ENCODE measurements at places on chromosomes 1 and 21.
A peak's percentile ranks its signal among the peaks of the same experiment; 100 is the strongest.

DNA sequence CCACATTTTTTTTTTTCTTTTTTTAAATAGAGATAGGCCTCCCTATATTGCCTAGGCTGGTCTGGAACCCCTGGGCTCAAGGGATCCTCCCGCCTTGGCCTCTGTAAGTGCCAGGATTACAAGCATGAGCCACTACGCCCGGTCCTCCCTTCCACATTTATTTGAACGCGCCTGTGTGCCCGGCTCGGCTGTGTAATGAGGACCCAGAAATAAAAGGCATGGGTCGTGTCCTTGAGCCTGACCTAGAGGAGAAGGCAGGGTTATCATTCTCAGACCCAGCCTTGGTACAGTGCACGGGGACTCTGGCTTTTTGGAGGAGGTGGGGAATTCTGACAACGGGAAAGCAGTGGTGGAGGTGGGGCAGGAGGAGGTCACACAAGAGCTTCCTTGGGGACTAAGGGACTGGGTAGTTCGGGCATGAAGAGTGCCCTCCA lies 841 bp downstream of the CENPF start:
- no peak for DNase-seq

DNA sequence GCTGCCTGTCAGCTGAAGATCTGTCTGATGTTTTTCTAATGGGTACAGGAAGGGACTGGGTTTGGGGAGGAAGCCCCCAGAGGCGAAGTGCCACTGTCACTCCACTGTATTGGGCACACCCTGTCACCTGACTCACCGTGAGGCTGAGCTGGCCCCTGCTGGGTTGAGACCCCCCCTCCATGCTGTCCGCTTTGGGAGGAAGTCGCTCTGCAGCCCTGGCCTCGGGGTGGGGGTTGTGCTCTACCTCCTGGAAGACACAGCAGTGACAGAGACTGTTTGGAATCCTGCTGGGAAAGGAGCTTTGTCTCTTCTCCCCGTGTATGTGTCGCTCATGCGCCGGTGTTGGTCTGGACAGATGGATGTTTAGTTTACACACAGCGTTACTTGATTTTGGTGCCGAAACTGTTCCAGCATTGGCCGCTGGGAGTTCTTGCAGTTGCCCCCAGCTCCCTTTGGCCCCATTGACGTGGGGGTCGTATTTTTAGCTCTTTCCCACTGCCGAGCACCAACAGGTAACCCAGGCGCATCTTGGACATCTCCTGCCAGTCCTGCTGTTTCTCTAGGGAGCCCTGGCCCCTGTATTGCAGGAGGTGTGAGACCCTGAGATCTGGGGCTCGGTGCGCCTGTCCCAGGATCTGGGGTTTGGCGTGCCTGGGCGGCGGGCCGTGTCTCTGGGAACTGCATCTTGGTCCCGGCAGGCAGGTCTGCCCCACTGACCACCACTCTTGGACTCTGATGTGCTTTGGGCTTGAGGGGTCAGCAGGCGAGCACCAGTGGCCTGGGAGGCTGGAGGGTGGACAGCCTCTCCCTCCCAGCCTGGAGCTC lies 30.3 kb downstream of the SLX9 start:
- DNase-seq, result no peak

DNA sequence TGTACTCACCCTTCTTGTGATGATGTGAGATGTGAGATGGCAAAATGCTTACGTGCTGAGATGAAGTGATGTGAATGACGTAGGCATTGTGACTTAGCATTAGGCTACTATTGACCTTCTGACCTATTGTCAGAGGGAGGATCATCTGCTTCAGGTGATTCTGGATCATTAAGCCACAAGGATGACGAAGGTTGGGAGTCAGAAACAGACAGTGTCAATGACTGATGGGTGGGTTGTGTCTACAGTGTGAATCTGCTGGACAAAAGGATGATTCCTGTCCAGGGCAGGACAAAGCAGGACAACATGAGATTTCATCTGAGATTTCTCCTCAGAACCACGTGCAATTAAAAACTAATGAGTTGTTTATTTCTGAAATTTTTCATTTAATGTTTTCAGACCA lies 129.0 kb downstream of the GABPA start:
- no peak for DNase-seq

DNA sequence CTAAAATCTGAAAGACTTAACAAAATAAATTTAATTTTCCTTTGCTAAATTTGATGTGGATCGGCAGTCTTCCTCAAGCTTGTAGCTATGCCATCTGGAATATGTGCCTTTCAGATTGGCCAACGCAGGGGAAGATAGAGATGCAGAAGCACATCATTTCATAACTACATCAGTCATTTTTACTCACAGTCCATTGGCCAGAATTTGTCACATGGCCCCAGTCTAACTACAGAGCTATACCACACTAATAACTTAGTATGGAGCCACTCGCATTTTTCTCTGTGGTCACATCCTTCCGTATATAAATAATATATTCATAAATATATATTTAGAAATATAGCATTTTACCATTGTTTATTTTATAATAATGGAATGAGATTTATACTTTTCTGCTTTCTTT lies 59.0 kb upstream of the PRRX1 start:
- no peak for DNase-seq

GRCh38 chr1:176111835-176112234 lies 95.3 kb downstream of the COP1 start:
- no peak for DNase-seq

- DNase-seq, result no peak
These were observed 24.4 kb downstream of the SNAP47 start for GRCh38 chr1:227759341-227760300.

DNA sequence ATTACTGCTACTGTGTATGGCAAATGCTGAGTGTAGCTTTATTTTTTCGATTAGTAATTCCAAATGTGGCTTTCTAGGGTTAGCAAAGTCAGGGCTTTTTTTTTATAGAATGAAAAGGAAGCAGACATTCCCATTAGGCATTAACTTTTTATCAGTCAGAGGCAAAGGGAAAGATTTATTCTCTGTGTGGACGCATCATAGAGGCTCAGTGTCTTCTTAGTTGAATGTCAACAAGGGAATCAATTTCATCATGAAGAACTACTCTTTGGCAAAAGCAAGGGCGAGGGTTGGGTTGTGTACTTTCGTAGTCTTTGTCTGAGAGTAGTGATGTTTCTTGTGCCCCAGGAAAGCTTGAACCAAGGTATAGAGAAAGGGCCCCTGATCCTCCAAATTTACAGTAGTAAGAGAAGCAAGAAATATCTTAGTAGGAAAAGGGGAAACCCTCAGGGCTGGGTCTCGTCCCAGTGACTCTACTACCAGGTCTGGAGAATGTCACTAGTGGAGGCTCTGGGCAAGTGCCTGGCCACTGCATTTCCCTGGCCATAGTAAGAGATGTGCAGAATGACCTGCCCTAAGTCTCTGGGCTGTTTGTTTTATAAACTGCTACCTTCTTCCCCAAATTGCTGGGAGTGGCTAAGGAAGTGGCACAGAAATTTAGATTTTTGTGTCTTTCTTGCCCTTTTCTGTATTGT lies 30.0 kb upstream of the MACF1 start:
- no peak for DNase-seq

- DNase-seq, result peak; percentile 88
These were observed at the start of gene PARS2 for GRCh38 chr1:54764133-54764921. TSS of gene PARS2 (minus strand) at chr1:54764523. CDS start at chr1:54759161, 5,362 bp downstream.

- DNase-seq, result no peak
These were observed 27.1 kb upstream of the LRRC38 start for GRCh38 chr1:13540866-13541265.

GRCh38 chr1:173100476-173101107 lies 49.9 kb upstream of the TNFSF18 start:
- DNase-seq, result no peak

- no peak for DNase-seq
These were observed 52.3 kb upstream of the MRPS6 start for GRCh38 chr21:34020983-34021553.

- no peak for DNase-seq
These were observed 149.3 kb upstream of the ETV3 start for GRCh38 chr1:157287462-157287861.

DNA sequence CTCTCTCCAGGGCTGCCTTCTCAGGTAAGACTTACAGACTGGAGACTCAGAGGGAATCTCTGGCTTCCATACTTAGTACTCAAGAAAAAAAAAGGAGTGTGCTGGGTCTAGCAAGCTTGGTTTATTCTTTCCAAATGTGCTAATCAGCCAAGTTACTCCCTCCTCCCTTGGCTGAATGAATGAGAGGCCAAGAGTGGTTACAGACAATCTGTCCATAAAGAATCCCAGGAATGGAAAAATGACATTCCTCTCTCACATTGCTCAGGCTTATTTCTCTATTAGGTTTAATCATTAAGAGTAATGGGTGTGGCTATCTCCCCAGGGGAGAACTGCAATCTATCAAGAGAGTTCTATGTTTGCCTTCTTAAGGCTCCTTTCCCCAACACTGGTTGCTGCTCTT lies 547.3 kb upstream of the PLXNA2 start:
- DNase-seq, result no peak

DNA sequence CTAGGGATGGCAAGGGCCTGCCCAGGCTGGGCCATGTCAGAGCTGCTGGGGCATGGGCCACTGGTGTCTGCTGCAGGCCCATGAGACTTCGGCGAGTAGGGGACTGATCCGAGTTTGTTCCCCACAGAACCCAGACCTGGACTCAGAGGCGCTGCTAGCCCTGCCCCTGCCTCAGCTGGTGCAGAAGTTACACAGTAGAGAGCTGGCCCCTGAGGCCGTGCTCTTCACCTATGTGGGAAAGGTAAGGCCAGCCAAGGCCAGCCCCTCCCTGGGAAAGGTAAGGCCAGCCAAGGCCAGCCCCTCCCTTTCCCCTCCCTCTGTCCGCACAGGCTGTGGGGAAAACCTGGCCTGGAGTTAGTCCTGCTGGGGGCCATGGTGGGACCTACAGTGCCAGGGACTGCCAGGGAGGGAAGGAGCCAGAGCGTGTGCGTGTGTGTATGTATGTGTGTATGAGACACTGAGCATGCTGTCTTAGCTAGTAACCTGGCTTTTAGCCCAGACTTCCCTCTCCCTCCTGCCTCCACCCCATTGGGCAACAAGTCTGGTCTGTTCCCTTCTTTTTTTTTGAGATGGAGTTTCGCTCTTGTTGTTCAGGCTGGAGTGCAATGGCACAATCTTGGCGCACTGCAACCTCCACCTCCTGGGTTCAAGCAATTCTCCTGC lies 8.0 kb downstream of the FAAH start:
- DNase-seq, result no peak

DNA sequence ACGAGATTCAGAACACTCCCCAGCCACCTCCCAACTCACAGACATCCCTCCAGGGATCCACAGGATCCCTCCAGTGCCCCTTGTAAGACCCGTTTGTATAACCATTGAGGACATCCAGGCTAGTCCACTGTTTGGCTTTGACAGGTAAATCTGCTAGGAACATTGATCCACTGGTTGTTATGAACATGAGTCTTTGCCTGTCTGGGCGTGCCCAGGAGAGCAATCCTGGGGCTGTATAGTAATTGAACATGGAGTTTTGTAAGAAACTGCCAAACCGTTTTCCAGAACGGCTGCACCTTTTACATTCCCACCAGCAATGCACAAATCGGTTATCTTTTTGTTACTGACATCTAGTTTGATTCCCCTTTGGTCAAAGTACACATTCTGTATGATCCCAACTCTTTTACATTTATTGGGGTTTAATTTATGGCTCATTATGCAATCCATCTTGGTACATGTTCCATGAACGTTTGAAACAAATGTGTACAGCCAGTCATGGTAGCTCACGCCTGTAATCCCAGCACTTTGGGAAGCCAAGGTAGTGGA lies 88.7 kb downstream of the WDR4 start:
- DNase-seq, result no peak

DNA sequence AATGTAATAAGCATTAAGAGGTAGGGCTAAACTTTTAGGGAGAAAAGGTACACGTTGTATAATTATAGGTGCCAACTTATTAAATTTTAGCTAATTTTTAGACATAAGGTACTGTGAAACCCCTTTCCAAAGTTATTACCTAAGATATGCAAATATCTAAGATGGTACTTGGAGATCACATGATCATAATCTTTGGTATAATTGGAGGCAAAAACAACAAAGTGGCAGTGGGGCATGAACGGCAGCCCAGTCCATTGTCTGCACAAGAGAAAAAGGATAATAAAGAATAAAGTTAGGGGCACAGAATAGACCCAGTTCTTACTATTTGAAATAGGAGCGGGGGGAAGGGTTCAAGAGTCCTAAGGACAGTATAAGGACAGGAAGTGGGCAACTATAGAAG lies 51.2 kb downstream of the DESI2 start:
- DNase-seq, result no peak
